ENCODE measurements at places on chromosomes 3 and 15.

DNA sequence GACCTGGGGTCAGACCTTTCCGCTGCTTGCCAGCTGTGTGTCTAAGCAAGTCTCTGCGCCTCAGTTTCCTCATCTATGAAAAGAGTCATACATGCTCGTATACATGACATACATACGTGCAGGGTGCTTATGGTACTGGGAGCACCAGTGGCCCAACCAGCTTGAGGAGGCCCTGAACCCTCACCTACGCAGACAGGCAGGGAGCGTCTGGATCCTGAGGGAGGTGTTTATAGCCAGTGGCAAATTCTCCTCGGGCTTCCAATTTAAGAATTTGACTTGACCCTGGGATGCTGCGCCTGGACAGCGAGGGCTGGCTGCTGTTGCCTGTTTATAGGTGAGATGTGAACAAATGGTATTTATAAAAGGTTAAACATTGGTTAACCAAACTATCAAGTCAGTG, 17.7 kb upstream of the FGD5 start:
- no peak for DNase-seq

GRCh38 chr15:49494842-49495241, 71.8 kb downstream of the FGF7 start:
- no peak for DNase-seq

GRCh38 chr3:155886915-155887314, 16.5 kb downstream of the GMPS start:
- no peak for DNase-seq

DNA sequence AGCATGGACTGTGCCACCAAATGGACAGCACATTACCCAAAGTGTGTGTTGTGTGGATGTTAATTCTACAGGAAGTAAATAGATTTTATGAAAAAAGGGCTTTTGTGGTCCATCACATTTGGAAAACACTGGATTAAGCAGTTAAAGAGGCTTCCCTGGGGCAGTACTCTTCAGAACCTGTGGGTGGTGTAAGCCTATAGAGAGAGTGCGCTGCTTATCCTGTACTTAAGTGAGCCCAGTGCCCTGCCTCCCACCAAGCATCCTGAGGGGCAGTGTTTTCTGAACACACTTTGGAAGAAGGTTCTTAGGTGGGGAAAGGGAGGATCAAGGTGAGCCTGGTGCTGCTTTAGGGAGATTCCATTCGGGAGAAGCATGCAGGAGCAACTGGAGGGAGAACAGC, 10.9 kb downstream of the TTLL3 start:
- DNase-seq: no peak

- no peak for DNase-seq
Measured at GRCh38 chr3:54859184-54859583, 68.7 kb downstream of the LRTM1 start.

DNA sequence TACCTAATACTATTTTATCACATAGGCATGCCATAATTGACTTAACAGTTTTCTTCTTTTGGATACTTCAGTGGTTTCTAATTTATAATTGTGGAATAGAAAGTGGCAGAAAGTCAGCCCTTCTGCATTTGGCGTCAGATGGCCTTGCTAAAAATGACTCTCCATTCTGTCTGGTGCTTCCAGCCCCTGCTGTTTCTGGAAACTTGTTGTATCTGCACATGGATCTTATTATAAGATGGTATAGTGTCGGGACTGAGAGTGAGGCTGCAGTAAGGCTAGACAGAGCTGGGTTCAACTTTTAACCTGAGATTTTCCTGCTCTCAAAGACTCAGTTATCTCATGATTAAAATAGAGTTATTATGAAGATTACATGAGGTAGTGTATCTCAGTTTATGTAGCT, 74.8 kb upstream of the WDR72 start:
- DNase-seq: no peak

GRCh38 chr15:80693682-80694610, 1.2 kb upstream of the ABHD17C start:
- DNase-seq: no peak

DNA sequence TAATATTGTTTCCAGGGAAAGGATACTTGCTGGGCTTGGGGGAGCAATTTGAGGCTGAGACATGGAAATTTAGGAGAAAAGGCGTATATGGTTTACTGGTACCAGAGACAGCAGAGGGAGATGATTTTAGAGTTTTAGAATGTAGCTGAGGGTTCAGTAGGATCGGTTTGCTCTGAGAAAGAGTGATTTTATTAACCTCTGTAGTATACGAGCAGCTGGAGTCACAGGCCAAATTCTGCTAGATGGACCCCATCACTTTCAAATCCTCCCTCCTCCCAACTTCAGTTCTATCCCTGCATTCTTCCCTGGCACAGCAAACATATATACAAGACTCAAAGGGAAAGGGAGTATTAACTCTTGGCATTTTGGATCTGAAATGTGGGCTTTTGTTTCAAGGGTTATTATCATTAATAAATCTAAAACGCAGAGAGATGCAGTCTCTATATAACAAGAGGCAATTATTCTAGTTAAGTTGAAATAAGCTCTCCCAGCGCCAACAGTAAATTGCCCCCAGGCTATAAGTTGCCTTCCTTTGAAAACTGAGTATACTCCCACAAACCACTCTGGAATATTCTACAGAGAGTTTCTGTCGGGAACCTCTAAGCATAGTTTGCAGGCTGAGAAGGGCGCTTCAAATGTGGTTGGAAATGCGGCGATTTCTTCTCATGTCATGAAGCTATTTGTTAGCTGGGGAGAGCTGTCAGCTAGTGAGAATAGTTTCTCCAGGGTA, 5.4 kb downstream of the CRABP1 start:
- DNase-seq: no peak

DNA sequence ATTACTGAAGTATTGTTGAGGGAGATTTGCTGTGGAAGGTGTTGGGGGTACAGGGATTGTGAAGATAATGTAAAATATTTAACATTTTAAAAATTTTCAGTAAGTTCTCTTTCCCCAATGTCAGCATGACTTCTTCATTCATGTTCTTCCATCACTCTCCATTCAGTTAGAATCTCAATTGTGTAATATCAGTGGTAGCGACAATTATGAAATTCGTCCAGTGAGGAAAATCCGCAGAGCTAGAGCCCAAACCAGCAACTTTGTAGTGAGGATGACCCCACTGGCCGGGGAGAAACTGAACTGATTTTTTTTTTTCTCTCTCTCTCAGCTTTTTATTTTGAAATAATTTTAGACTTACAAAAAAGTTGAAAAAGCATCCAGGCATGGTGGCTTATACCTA, 171.7 kb downstream of the PGPEP1L start:
- no peak for DNase-seq

DNA sequence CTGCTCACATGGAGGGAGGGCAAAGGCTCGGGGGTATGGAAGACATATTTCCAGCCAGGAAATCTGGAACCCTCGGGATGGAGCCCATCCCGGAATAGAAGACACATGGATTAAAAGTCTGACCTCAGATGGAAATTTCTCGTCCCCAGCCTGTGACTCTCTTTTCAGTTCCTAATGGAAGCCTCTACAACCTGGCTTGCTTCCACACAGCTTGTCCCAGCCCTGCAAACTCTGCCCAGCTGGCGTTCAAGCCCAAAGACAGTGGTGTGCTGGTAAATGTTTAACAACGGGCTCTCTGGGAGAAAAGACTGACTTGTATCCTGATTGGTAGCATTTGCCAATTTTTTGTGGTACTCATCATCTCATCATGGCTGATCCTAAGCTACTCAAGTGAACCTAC, 35.6 kb upstream of the TLE3 start:
- DNase-seq: no peak

- DNase-seq: no peak
Measured at GRCh38 chr3:195133462-195133861, 137.5 kb downstream of the XXYLT1 start.

DNA sequence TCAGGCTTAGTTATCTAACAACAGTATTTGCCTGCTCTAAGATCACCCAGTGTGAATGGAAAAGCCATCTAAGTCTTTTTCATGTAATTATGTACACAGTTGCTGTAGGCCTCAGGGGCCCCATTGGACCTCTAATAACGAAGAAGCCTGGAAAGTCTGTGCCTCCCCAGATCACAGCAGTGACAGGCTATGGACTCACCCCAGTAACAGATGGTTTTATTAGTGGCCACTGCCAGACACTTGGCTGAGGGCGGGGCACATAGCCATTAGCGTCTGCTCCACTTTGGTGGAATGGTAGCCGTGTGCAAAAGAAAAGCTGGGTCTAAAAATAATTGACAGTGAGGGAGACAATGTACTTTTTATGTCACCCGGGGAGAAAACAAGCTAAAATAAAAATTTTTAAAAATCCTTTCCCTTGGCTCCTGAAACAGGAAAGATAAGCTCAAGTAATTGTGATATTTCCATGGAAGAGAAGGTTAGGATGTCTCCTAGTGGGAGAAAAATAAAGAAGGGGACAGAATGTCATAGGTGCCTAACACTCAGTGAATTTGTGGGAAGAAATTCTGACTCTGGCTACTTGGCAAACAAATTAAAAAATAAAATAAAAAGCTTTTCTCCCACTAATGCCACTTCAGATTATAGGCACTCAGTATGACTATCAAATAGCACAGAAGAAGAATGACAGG, 44.3 kb upstream of the ZNF385D start:
- DNase-seq: no peak

- DNase-seq: no peak
Measured at GRCh38 chr15:57923750-57924149, 141.8 kb downstream of the ALDH1A2 start.

DNA sequence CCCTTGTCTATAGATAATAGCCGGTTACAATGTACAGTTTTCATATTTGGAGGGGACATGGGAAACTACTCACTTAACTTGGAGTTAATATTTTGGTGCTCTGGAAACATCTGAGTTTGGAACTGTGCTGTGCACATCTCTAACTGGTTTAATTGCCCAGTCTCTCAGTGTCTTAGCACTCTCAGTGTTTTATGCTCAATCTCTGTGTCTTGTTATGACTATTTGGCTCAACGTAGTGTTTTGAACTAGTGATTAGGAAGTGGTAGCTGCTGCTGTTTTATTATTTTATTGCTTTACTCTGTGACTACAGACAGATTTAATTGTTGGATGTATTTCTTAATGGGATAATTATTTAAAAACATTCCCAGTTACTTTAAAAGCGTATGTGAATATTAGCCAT, 17.0 kb downstream of the FNDC3B start:
- no peak for DNase-seq

DNA sequence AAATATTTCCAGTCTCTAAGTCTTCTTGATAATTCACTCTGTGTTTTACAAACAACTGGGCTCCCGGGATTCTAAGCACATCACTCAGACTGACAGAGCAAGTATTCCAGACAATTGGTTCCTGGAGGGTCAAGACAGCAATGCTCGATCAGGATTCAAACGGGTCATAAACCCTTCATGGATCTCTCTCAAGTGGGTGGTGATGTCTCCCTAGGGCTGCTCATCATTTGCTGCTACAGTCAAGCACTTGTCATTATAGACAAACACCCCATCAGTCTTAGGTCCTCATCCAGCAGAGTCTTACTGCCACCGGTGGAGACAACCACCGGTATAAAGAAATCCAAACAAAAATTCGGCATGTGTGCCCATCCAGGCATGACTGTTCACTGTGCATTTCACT, 921.1 kb downstream of the FHIT start:
- no peak for DNase-seq

- DNase-seq: no peak
Measured at GRCh38 chr3:9721015-9721699, 10.4 kb upstream of the BRPF1 start.

- DNase-seq: no peak
Measured at GRCh38 chr3:115085197-115085865, 61.8 kb downstream of the ZBTB20 start.

- no peak for DNase-seq
Measured at GRCh38 chr3:65967451-65967850, 71.3 kb downstream of the MAGI1 start.

DNA sequence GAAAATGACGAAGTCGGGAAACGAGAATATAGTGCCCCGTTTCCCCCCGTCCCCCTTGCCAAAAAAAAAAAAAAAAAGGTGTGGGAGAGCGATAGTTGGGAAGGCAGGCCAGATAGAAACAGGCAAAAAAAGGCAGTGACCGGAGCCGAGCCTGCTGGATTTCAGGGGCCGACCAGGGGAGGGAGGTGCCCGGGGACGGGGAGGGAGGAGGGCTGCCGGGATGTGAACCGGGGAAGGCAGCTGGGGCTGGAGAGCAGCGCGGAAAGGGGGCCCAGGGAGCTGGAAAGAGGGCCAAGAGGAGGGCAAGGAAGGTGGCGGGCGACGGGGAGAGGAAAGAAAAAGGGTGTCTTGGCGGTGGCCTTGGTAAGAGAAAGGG, 837 bp downstream of the LRRN1 start:
- DNase-seq: no peak

DNA sequence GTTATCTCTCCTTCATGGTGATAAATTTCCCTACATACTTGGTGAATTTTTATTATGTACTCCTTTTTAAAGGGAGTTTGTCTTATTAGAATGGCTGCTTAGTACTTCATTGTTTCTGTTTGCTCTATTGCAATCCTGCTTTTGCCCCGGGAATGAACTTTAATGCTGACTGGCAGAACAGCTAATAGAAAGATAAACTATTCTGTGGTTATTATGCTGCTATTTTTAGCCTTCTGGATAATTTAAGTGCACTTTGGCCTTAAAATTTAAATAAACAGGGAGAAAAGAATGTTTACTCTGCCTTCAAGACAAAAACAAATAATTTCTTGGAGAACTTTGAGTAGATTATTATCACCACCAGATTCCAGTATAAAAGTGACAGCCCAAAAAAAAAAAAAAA, 413.8 kb upstream of the CCDC54 start:
- no peak for DNase-seq
